T-helper 17 cell (primary cell): ENCODE measurements at places on chromosomes 12 and 14.
A peak's percentile ranks its signal among the peaks of the same experiment; 100 is the strongest.

GRCh38 chr14:64877846-64878245 is 1.9 kb downstream of the SPTB start:
- DNase-seq, result no peak

DNA sequence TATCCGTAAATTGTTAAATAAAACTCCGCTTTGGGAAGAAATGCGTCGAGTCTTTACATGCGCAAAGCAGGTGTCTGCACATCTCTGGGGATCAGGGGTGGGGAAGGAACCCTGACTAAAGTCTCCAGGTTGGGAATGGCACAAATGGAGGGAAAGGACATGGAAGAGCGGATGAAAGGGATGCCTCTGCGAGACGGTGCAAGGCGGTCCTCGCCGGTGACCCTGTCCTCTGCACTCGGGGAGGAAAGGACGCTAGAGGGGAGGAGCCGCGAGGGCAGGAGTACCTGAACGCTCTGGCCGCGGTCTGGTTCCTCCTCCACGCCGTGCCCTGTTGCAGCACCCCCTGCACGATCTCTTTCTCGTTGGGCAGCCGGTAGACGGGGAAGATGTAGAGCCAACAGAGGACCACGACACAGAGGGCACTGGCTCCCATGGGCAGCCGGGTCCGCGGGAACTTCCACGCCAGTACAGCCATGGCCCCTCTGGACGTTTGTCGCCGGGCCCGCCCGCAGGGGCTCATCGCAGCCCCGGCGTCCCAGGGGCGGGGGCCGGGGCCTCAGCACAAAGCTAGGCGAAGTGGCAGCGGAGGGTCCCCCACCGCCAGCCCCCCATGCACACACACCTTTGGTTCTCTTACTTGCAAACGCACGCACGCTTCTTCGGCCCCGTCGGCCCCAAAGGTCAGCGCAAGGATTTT is 646 bp downstream of the ST8SIA1 start:
- no peak for DNase-seq

DNA sequence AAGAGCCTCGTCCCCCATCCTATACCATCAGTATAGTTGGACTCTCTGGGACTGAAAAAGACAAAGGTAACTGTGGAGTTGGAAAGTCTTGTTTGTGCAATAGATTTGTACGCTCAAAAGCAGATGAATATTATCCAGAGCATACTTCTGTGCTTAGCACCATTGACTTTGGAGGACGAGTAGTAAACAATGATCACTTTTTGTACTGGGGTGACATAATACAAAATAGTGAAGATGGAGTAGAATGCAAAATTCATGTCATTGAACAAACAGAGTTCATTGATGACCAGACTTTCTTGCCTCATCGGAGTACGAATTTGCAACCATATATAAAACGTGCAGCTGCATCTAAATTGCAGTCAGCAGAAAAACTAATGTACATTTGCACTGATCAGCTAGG is 13.6 kb downstream of the ARHGAP5 start:
- no peak for DNase-seq

GRCh38 chr14:54606178-54606577 is 39.2 kb downstream of the SAMD4A start:
- peak; percentile 15 for DNase-seq

- DNase-seq, result no peak
Observed at GRCh38 chr14:86788224-86788623, 1204.8 kb downstream of the GALC start.

- no peak for DNase-seq
Observed at GRCh38 chr12:113506867-113507266, 35.2 kb upstream of the LHX5 start.

DNA sequence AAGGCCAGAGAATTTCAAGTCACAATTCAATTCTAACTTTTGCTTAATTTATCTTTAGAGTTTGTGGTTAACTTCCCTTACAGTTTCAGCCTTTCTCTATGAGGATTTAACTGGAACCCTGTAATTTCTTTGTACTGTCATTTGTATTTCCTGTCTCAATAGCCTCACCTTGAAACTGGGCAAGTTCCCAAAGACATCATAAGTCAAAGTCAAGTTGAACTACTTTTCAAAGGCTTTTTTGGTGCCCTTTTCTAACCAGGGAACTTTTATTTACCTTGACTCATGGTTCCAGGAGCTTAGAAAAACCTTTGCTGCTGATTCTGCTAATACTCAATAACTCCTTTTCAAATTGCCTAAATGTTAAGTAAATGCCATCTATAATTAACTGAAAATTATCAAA is 200.8 kb upstream of the KRR1 start:
- no peak for DNase-seq

GRCh38 chr12:2804393-2805142 is 7.9 kb upstream of the ITFG2 start:
- no peak for DNase-seq

- DNase-seq, result peak; percentile 96
Observed at GRCh38 chr14:24114532-24115421, at the start of the genes DCAF11 and NRL. DCAF11 (plus strand) TSS chr14:24114777; CDS start chr14:24115595, 818 bp downstream. NRL (minus strand) TSS chr14:24114949; CDS start chr14:24082848, 32,101 bp downstream.

DNA sequence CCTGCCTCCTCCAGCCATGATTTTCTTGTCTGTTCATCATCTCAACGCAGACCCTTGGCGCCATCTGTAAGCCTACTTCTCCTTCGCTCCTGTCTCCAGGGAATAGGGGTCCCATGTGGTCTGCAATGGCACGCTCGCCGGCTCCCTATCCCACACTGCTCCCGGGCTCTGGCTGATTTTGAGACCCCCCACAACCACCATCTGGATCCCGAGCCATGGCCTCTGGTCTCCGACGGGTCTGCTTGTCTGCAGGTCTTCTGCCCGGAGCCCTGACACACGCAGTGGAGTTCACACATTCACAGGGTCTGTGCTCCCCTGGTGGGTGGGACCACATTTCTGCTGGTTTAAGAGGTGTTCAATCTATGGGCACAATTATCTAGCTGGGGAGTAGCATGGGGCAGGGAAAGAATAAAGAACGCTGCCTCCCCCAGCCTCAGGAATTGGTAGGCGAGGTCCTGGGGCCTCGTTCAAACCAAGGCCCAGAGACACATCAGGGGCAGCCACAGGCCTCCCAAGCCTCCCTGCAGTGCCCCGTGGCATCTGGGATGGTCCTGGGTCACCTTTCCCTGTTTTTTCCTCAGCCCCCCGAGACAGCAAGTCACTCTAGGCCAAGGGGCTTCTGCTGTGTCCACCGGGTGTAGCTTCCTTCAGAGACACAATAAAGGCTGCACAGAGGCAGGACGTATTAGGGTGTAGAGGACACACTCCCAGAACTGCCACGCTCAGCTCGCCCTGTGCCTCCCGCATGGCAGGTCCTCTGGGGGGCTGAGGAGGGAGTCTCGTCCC is 21.5 kb downstream of the FZD10 start:
- DNase-seq, result no peak

DNA sequence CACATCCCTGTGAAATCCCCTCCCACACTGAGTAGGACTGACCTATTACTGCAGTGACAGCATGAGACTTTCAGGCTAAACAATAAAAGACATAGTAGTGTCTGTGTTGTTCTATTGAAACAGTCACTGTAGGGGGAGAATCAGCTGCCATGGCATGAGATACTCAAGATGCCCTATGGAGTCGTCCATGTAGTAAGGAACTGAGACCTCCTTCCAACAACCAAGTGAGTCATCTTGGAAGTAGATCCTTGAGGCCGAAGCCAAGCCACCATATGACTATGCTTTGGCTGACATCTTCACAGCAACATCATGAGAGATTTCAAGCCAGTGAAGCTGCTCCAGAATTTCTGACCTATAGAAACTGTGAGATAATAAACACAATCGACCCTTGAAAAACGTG is 12.1 kb upstream of the LRP6 start:
- DNase-seq, result no peak

- no peak for DNase-seq
Observed at GRCh38 chr12:9634969-9635754, 27.4 kb upstream of the KLRB1 start.
